ENCODE measurements at places on chromosomes 16 and 17. TPM values are rescaled to one million over a fixed set of nuclear protein-coding genes. Genes with fewer than 3 reads are reported as not detected.

- peak within 1 kb of the TSS; percentile 18 for H3K27ac ChIP-seq
- peak; percentile 88 for DNase-seq
- H3K36me3 ChIP-seq: no peaks in the 10 kb centered on the region
- peaks cover 27% of the 10 kb centered on the region for H3K4me1 ChIP-seq
- H3K4me3 ChIP-seq: peak within 1 kb of the TSS; percentile 54
Observed at GRCh38 chr16:58499615-58500351, at the start of gene NDRG4. Gene NDRG4, plus strand, starts transcription at chr16:58500143. Its CDS starts 106 bp downstream, at chr16:58500249.

- H3K27me3 ChIP-seq: no peaks in the 10 kb centered on the region
- no peak overlapping the region for H3K27ac ChIP-seq
- H3K4me1 ChIP-seq: peaks cover 4% of the 10 kb centered on the region
- H3K4me3 ChIP-seq: no peak overlapping the region
- no peak for DNase-seq
Observed at GRCh38 chr16:70290949-70291519, 1.7 kb upstream of the AARS1 start.

DNA sequence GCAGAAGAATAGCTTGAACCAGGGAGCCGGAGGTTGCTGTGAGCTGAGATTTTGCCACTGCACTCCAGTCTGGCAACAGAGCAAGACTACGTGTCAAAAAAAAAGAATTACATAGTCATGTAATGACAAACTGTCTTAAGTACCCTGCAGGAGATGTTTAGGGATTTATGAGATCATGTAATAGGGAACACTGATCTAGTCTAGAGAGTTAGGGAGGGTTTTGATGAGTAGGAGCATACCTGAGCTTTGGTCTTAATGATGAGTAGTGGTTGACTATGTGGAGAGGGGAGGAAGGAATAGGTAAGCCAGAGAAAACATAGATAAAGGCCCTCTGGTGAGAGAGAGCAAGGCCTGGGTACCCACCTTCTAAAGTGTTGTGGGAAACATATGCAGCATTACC is 30.1 kb upstream of the NF1 start:
- no peak for DNase-seq
- no peaks in the 10 kb centered on the region for H3K27me3 ChIP-seq
- H3K4me3 ChIP-seq: no peak overlapping the region
- H3K36me3 ChIP-seq: no peaks in the 10 kb centered on the region
- H3K4me1 ChIP-seq: peaks cover 6% of the 10 kb centered on the region

GRCh38 chr17:77916264-77916663 is 42.2 kb upstream of the TNRC6C start:
- H3K4me1 ChIP-seq: no peaks in the 10 kb centered on the region
- H3K4me3 ChIP-seq: no peak overlapping the region
- H3K27ac ChIP-seq: no peak overlapping the region
- H3K27me3 ChIP-seq: peaks cover 34% of the 10 kb centered on the region
- H3K36me3 ChIP-seq: no peaks in the 10 kb centered on the region
- DNase-seq: no peak

The CRISPLD2 gene
- total RNA-seq: 1.8 TPM

The RCVRN gene
- not detected for total RNA-seq

- H3K4me1 ChIP-seq: peaks cover 11% of the 10 kb centered on the region
- no peaks in the 10 kb centered on the region for H3K36me3 ChIP-seq
- peak; percentile 29 for DNase-seq
- no peak overlapping the region for H3K4me3 ChIP-seq
- H3K27ac ChIP-seq: no peak overlapping the region
Observed at GRCh38 chr17:50534222-50534978, 1.9 kb downstream of the EPN3 start.

- H3K36me3 ChIP-seq: no peaks in the 10 kb centered on the region
- H3K4me3 ChIP-seq: no peak overlapping the region
- H3K27me3 ChIP-seq: no peaks in the 10 kb centered on the region
- H3K27ac ChIP-seq: no peak overlapping the region
Observed at GRCh38 chr16:27303256-27304100, 10.3 kb upstream of the IL4R start.

The CD300A gene
- total RNA-seq: not detected

The TMC5 gene
- 0.11 TPM for total RNA-seq

- H3K27ac ChIP-seq: no peak overlapping the region
- H3K4me1 ChIP-seq: no peaks in the 10 kb centered on the region
- H3K36me3 ChIP-seq: peaks cover 5% of the 10 kb centered on the region
- DNase-seq: no peak
- no peaks in the 10 kb centered on the region for H3K27me3 ChIP-seq
- H3K4me3 ChIP-seq: no peak overlapping the region
Observed at GRCh38 chr17:38402897-38403296, 25.4 kb upstream of the ARHGAP23 start.

- H3K36me3 ChIP-seq: no peaks in the 10 kb centered on the region
- H3K4me1 ChIP-seq: peaks cover 8% of the 10 kb centered on the region
- DNase-seq: no peak
- no peaks in the 10 kb centered on the region for H3K27me3 ChIP-seq
- no peak overlapping the region for H3K4me3 ChIP-seq
- H3K27ac ChIP-seq: no peak overlapping the region
Observed at GRCh38 chr17:9383826-9384225, 191.8 kb downstream of the STX8 start.

GRCh38 chr16:46746821-46747776 is 1.0 kb downstream of the MYLK3 start:
- no peak overlapping the region for H3K27ac ChIP-seq
- H3K27me3 ChIP-seq: no peaks in the 10 kb centered on the region
- DNase-seq: no peak
- no peaks in the 10 kb centered on the region for H3K36me3 ChIP-seq
- no peak overlapping the region for H3K4me3 ChIP-seq

DNA sequence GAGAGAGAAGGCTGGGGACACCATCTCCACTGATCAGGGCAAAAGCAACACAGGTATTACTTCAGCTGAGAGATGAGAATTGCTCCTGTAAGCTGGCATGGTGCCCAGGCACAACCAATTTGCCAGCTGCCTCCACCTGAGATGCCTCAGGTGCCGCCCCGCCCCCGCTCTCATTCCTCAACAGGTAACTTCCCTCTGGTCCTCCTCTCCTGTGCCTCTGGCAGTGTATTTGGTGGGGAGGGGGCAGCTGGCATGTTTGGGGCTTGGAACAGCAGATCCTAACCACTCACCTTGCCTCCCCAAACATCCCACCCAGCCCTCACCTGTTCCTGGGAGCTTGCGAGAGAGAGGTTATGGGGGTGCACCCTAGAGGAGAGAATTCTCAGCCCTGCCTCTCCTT is 2.9 kb upstream of the SRCIN1 start:
- no peak for DNase-seq
- no peaks in the 10 kb centered on the region for H3K4me1 ChIP-seq
- H3K36me3 ChIP-seq: no peaks in the 10 kb centered on the region
- H3K27me3 ChIP-seq: peaks cover 41% of the 10 kb centered on the region

The TEDC2 gene
- 6.0 TPM for total RNA-seq

DNA sequence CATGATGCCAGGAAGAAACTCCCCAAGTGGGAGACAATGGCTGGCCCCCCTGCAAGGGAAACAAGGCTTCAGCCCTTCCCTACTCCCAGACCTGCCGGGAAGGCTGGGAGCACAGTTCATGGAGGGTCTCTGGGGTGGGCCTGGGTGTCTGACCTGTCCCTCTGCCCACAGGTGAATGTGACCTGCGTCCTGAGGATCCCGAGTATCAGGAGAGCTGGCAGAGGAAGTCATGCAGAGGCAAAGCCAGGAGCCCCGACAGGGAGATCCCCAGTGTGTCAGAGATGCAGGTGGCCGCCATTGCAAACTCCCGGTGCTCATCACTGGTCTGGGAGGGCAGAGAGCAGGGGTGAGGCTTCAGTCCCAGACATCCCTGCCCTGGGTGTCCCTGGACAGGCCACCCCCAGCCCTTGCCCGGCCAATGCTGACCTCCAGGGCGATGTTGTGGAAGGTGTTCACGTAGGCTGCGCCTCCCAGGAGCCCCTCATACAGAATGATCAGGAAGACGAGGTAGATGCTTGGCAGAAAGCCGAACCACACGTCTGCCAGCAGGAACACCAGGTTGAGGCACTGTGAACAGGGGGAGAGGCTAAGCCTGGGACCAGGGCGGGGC is 5.3 kb upstream of the NPIPB7 start:
- no peak overlapping the region for H3K4me3 ChIP-seq
- H3K4me1 ChIP-seq: no peaks in the 10 kb centered on the region
- H3K27ac ChIP-seq: no peak overlapping the region

DNA sequence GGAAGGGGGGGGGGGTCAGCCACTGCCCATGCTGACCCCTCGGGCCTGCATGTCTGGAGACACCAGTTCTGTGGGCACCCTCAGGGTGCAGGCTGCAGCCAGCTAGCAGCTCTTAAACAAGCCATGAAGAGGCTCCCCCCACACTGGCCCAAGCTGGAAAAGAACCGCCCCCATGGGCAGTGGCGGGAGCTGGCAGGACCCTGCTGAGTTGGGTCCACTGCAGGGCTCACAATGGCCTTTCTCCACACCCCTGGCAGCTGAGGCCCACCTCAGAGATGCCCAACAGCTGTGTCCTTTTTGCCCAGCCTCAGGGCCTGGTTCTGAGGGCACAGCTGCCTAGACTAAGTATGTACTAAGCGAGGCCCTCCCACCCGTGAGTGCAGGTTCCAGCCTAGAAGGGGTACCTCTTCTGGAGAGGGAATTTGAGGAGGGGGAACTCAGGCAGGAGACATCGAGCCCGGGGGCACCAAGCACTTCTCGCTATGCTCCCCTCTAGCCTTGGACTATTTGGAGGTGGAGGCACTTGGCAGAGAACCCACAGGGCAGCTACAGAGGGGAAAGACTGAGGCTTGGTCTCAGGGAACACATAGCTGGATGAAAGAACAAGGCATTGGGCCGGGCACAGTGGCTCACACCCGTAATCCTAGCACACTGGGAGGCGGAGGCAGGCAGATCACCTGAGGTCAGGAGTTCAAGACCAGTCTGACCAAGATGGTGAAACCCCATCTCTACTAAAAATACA is 3.2 kb downstream of the THRA start:
- peaks cover 54% of the 10 kb centered on the region for H3K4me1 ChIP-seq
- no peak for DNase-seq
- H3K27me3 ChIP-seq: peaks cover 5% of the 10 kb centered on the region
- H3K36me3 ChIP-seq: no peaks in the 10 kb centered on the region
- no peak overlapping the region for H3K27ac ChIP-seq

The ARMC7 gene
- 11.9 TPM for total RNA-seq

- H3K4me1 ChIP-seq: no peaks in the 10 kb centered on the region
- peak within 1 kb of the TSS; percentile 48 for H3K4me3 ChIP-seq
- no peak for DNase-seq
- peaks cover 30% of the 10 kb centered on the region for H3K27me3 ChIP-seq
- H3K36me3 ChIP-seq: no peaks in the 10 kb centered on the region
Observed at GRCh38 chr16:67326472-67327309, at the start of the genes KCTD19 and LRRC36. Gene KCTD19, minus strand, starts transcription at chr16:67326741. Its CDS starts 34 bp downstream, at chr16:67326707. Gene LRRC36, plus strand, starts transcription at chr16:67326815. Its CDS starts 48 bp downstream, at chr16:67326863.

GRCh38 chr17:66175892-66176291 is 16.0 kb downstream of the CEP112 start:
- no peak overlapping the region for H3K27ac ChIP-seq
- H3K4me3 ChIP-seq: no peak overlapping the region
- no peaks in the 10 kb centered on the region for H3K4me1 ChIP-seq
- H3K27me3 ChIP-seq: no peaks in the 10 kb centered on the region
- DNase-seq: no peak

The MEOX1 gene
- not detected for total RNA-seq

DNA sequence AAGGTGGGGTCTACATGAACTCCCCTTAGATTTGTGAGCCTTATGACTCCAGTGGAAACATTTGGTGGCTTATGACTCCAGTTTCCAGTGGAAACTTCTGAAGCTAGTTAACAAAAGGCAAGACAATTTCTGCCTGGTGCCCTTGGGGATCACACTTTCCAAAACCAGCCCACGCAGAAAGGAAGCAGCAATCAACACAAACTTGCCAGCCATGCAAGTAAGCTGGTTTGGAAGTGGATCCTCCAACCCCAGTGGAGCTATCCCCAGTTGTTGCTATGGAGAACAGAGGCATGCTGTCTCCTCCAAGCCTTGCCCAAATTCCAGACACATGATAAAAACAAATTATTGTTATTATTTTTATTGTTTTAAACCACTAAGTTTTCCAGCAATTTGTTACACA is 130.9 kb downstream of the CDH11 start:
- no peak overlapping the region for H3K4me3 ChIP-seq
- H3K36me3 ChIP-seq: peaks cover 74% of the 10 kb centered on the region
- DNase-seq: no peak
- H3K27ac ChIP-seq: no peak overlapping the region
- H3K4me1 ChIP-seq: no peaks in the 10 kb centered on the region

DNA sequence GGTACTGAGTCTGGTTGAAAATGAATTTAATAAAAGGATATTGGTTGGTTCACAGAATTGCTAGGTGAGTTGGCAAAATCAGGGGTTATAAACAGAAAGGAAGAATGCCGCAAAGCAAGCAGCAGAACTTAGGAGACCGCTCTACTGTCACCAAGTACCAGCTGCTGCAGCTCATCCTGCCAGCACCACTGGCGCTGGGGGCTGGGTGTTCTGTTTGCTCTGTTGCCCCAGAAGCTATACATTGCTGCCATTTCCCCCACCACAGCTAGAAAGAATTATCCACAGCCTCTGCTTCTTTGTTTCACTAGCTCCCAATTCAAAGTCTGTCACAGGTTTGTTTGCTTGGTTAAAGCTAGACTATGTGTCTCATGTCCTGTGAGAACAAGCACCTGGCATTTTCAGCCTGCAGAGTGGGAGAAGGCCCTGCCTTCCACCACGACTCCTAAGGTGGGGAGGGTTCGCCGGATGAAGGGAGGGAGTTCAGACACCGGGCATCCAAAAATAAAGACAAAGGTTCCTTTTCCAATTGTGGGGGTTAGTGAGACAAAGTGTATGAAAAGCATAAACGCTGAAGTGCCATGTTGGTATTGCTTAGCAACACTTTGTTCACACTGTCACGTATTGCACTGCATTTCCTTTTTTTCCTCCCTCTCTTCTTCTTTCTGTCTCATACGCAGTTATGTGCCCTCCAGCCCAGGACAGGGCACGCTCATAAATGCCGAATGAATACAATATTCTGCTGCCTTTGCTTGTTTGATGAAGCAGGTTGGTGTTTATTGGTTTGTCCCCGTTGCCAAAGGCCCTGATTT is 9.6 kb upstream of the CPD start:
- peaks cover 2% of the 10 kb centered on the region for H3K27me3 ChIP-seq
- DNase-seq: no peak
- H3K4me3 ChIP-seq: no peak overlapping the region

GRCh38 chr17:45925311-45925710 is 31.0 kb downstream of the MAPT start:
- no peak overlapping the region for H3K27ac ChIP-seq
- no peaks in the 10 kb centered on the region for H3K4me1 ChIP-seq
- H3K27me3 ChIP-seq: peaks cover 3% of the 10 kb centered on the region
- no peaks in the 10 kb centered on the region for H3K36me3 ChIP-seq
- H3K4me3 ChIP-seq: no peak overlapping the region

The ATP1B2 gene
- total RNA-seq: 0.89 TPM

The CSH1 gene
- 8.9 TPM for total RNA-seq

The KRT25 gene
- total RNA-seq: not detected

The RAPGEFL1 gene
- total RNA-seq: 6.8 TPM

- H3K27me3 ChIP-seq: no peaks in the 10 kb centered on the region
- H3K36me3 ChIP-seq: no peaks in the 10 kb centered on the region
- H3K27ac ChIP-seq: no peak overlapping the region
- H3K4me1 ChIP-seq: no peaks in the 10 kb centered on the region
Observed at GRCh38 chr17:56831369-56832095, 2.2 kb downstream of the C17orf67 start.

The TVP23C gene
- total RNA-seq: 30.8 TPM

The TAT gene
- not detected for total RNA-seq

Measured in astrocyte (in vitro differentiated cells and primary cell).